GM04504 (cell line): ENCODE measurements at places on chromosomes 2 and 18.
A peak's percentile ranks its signal among the peaks of the same experiment; 100 is the strongest.

DNA sequence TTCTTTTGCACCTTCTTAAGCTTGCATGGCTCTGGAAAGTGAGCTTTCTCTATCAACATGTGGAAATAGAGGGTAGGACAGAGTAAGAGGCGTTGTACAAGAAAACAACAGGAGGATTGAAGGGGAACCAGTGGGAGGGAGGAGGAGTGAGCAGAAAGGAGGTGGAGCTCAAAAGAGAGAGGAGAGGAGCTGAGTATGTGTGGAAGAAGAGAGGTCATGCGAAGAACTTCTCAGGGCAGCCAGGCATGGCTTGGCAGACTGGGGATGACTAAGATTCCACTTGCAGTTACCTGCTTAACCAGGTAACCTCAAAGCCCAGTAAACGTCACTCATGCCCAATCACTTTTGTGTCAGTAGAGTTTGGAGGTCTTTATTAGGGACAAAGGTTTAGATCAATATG is 105.1 kb downstream of the BCL2L11 start:
- no peak for DNase-seq

DNA sequence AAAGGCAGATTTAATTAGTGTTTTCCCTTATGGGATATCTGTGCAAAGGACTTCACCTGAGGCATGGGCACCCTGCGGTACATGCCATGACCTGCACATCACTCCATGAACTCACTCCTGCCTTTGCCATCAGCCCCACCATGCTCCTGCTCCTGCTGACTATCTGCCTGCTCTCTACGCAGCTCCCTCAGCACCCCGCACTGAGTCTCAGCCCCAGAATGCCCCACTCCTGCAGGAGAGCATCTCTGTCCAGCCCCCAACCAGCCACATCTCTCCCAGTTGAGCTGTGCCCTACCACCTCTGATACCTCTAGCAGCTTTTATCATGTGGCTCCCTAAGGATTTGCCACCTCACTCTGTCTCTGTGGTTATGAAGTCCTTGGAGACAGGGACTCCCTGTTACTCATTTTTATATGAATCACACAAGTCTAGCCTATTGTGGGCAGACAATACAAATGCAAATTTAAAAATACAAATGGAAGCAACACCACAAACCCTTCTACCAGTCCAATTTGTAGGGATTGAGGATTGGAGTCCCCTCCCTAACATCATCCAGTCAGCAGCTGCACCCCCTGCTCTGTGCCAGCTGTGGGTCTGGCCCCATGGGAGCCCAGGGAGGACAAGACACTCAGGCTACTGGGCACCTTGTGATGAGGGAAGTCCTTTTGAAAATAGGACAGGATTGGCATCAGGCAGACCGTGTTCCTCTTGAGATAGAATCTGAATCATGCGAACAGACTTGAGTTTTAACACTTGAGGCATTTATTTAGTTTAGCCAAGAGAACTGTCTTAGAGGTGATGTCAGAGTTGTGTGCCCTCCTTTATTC is 689.6 kb upstream of the HS6ST1 start:
- DNase-seq, result no peak

DNA sequence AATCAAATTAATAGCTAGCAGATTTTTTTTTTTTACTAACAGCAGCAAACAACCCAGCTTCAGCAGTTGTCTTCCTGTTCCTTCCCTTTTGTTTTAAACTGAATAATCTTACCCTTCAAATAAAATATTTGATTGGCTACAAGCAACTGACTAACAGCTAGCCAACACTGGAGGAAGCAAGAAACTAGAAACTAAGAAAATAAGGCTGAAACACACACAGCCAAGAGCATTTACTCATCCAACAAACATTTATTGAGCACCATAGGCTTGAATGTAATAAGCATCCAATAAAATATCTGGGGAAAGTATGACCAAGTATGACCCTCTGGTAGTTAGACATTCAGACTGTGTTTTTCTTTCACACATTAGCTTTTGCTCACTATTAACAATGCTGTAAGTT is 189.2 kb downstream of the CD226 start:
- DNase-seq, result no peak

GRCh38 chr2:42756150-42756775 is 7.7 kb downstream of the OXER1 start:
- DNase-seq, result no peak

DNA sequence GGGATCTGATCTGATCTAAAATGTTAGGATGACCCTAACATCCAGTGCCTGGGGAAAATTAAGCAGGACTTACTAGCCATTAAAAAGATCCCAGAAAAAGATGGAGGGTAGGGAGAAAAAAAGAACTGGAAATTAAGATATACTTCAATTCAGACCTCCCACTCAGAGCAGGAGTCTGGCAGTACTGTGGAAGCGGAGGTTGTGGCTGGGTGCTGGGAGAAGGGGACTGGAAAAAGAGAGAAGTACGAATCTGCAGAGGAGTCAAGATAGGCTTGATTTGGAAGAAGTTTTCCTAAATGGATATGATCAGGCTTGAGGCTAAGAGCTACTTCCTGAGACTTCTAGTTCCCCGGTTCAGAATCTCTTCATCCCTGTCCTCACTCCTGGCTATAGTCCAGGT is 33.5 kb upstream of the IHH start:
- DNase-seq, result no peak

DNA sequence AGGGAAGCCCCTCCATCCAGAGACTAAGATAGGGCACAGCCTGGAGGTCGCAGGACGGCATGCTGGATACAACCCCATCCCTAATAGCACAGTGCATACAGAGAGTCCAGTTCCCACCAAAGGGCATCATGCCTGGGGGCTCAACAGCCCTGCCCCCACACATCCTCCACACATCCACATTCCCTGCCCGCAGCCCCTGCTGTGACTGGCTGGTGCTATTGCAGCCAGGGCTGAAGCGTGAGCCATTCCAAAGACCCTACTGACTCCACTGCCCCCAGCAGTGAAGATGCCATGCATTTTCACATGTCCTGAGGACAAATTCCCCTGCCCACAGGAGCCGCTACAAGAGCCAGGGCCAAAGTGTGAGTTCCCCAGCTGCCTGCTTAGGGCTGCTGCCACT is 641.6 kb downstream of the METTL4 start:
- no peak for DNase-seq

- peak; percentile 63 for DNase-seq
Observed at GRCh38 chr2:122643725-122644329, 888.4 kb downstream of the TSN start.
